ENCODE measurements at places on chromosomes 1 and 21. TPM values are rescaled to one million over a fixed set of nuclear protein-coding genes. Genes with fewer than 3 reads are reported as not detected.

- H3K27ac ChIP-seq: no peak overlapping the region
- no peak for DNase-seq
- H3K27me3 ChIP-seq: no peaks in the 10 kb centered on the region
- no peaks in the 10 kb centered on the region for H3K36me3 ChIP-seq
- H3K4me1 ChIP-seq: no peaks in the 10 kb centered on the region
These were observed 263.1 kb upstream of the CHRM3 start for GRCh38 chr1:239123260-239123659.

- no peak overlapping the region for H3K27ac ChIP-seq
- no peak overlapping the region for H3K4me3 ChIP-seq
These were observed 75.1 kb upstream of the PGBD5 start for GRCh38 chr1:230501242-230501641.

DNA sequence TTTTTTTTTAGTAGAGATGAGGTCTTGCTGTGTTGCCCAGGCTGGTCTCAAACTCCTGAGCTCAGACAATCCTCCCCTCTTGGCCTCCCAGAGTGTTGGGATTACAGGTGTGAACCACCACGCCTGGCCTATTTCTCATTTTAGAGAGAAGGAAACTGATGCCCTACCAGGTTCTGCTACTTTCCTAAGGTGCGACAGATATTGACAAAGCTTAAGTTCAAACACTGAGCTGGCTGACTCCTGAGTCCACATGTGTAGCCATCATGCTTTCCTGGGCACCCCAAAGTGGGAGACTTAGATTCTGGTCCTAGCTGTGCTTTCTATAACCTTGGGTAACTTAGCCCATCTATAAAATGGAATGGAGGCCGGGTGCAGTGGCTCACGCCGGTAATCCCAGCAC lies 5.1 kb upstream of the TMEM222 start:
- peaks cover 8% of the 10 kb centered on the region for H3K4me1 ChIP-seq
- no peak overlapping the region for H3K4me3 ChIP-seq
- H3K27me3 ChIP-seq: no peaks in the 10 kb centered on the region
- no peaks in the 10 kb centered on the region for H3K36me3 ChIP-seq

DNA sequence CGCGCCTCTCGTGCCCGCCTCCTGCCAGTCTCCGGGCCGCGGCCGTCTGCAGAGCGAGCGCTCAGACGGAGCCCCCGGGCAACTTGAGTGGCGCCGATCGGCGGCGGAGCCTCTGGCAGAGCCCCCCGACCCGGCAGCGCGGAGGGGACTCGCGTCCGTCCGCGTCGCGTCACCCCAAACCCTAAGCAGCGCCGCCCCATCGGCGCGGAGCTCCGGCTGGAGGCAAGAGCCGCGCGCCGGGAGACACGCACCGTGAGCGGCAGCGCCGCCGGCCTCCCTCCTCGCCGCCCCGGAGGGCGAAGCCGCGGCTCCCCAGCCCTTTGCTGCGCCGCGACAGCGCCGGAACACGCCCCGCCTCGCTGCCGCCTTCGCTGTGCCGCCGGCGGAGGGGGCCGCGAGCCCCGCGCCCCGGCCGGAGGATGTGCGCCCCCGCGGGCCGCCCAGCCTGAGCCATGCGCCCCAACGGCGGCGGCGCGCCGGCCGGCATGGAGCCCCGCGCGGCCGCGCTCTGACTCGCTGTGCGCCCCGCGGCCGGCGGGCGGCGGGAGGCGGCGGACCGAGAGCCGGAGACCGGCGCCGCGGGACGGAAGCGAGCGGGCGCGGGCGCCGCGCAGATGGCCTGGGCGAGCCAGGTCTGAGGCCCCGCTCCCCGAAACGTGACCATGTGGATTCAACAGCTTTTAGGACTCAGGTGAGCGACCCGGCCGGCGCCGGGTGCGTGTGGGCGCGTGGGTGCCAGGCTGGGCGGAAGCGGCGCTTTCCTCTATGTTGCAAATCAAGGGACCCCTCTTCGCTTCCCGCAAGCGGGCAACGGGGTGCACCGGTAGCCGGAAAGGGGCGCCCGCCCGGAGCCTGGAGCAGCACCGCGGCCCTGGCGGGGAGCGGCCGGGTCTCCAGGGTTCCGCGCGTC lies 610 bp downstream of the AJAP1 start:
- DNase-seq: no peak
- H3K36me3 ChIP-seq: no peaks in the 10 kb centered on the region
- H3K27ac ChIP-seq: no peak overlapping the region
- H3K4me1 ChIP-seq: peaks cover 2% of the 10 kb centered on the region

DNA sequence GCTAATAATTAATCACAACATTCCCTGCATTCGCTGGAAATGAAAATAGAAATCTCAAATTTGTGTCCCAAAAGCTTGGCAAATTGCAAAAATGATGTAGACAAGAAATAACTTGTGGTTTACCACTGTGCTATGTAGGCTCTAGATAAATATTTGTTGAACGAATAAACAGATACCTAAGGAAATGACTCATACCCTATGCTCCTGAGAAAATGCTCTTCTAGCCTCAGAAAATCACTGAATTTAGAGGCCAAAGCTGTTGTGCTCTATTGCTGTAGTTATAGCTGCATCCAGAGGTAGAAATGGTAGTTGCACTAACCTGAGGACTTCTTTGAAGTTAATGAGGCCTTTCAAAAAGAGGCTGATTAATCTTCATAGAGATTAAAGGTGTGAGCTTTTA lies 142.0 kb upstream of the ZNHIT6 start:
- no peak overlapping the region for H3K27ac ChIP-seq
- no peaks in the 10 kb centered on the region for H3K36me3 ChIP-seq
- no peak for DNase-seq
- H3K4me1 ChIP-seq: no peaks in the 10 kb centered on the region

GRCh38 chr1:21290546-21290944 lies 282 bp upstream of the ECE1 start:
- DNase-seq: no peak
- H3K4me3 ChIP-seq: peak overlapping the region; percentile 96
- H3K27me3 ChIP-seq: no peaks in the 10 kb centered on the region
- peak overlapping the region; percentile 98 for H3K27ac ChIP-seq

GRCh38 chr1:59595774-59596173 lies 219.0 kb upstream of the HOOK1 start:
- H3K4me1 ChIP-seq: no peaks in the 10 kb centered on the region
- no peak for DNase-seq
- no peaks in the 10 kb centered on the region for H3K27me3 ChIP-seq
- H3K27ac ChIP-seq: no peak overlapping the region

GRCh38 chr1:103561643-103562395 lies 9.6 kb upstream of the AMY2B start:
- no peak overlapping the region for H3K27ac ChIP-seq
- no peaks in the 10 kb centered on the region for H3K27me3 ChIP-seq
- H3K4me1 ChIP-seq: peaks cover 9% of the 10 kb centered on the region
- H3K4me3 ChIP-seq: no peak overlapping the region
- H3K36me3 ChIP-seq: peaks cover 10% of the 10 kb centered on the region

DNA sequence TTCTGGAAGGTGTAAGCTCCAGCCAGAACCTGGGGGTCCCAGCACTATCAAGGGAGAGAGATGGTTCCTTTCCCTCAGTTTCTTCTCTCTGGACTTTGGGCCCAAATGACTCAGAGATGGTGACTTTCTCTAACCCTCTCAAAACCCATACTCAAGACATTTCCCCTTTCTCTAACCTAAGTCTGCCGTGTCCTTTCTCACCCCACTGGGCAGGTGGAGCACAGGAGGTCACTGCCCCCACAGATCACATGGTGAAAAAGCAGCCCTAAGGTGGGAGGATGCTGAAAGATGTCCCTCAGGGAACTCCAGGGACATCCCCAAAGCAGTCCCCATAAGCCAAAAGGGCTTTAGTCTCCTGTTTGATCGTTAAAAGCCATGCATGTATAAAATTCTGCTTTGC lies 173.7 kb downstream of the HIVEP3 start:
- peak overlapping the region; percentile 47 for H3K27ac ChIP-seq
- peaks cover 83% of the 10 kb centered on the region for H3K4me1 ChIP-seq
- H3K27me3 ChIP-seq: no peaks in the 10 kb centered on the region

DNA sequence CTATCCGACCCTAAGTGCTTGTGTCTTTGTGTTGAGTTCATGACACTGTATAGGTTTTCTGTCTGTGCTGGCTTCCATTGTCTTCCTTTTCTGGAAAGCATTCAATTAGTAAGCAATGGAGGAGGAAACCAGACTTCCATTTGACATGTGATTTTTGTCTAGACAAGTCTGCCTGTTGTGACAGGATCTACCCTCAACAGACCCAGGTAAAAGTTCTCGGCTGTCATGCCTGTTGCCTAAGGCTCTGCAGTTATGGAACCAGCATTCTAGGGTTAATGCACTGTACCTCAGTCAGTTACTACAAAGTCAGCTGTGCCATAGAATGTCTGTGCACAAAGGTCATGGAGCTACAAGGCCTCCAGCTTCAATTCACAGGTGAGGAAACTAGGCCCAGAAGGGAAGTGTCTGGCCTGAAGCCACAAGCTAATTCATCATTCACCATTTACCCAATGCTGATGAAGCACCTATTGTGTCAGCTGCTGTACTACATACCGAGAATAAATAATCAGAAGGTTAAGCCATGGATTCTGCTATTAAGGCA lies 72.3 kb downstream of the PLPP3 start:
- peaks cover 11% of the 10 kb centered on the region for H3K4me1 ChIP-seq
- no peak for DNase-seq
- H3K4me3 ChIP-seq: no peak overlapping the region
- H3K36me3 ChIP-seq: peaks cover 9% of the 10 kb centered on the region

DNA sequence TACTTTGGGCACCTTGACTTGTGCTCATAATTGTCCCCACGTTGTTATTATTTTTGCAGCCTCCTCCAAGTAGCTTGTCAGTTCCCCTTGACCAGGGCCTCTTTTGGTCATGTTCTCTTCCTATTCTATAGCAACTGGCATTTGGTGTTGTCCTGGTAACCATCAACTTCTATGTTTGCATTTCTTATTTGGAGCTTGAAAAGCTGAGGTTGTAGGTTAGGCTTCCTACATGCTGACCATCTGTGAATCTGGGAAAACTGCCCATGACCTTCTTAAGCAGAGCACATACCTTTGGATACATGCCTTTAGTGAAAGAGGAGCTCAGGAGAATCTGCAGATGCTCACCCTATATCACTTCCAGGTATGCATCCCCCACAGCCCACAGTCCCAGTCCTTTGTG lies 160.8 kb downstream of the HHAT start:
- no peaks in the 10 kb centered on the region for H3K27me3 ChIP-seq
- H3K36me3 ChIP-seq: no peaks in the 10 kb centered on the region
- DNase-seq: no peak
- H3K4me3 ChIP-seq: no peak overlapping the region
- H3K4me1 ChIP-seq: no peaks in the 10 kb centered on the region
- no peak overlapping the region for H3K27ac ChIP-seq

Gene GJB5
- not detected for total RNA-seq

Gene PKNOX1
- total RNA-seq: 15.6 TPM

Gene ALDH4A1
- 7.1 TPM for total RNA-seq

Gene TNN
- not detected for total RNA-seq

Gene UTS2
- total RNA-seq: 5.9 TPM

All from activated B cell treated with CpG ODN at 0.5 μM for 24 hours (primary cell).